ENCODE measurements at places on chromosomes 2 and 18.

- DNase-seq: no peak
Measured at GRCh38 chr2:119227346-119227745, 3.7 kb downstream of the STEAP3 start.

DNA sequence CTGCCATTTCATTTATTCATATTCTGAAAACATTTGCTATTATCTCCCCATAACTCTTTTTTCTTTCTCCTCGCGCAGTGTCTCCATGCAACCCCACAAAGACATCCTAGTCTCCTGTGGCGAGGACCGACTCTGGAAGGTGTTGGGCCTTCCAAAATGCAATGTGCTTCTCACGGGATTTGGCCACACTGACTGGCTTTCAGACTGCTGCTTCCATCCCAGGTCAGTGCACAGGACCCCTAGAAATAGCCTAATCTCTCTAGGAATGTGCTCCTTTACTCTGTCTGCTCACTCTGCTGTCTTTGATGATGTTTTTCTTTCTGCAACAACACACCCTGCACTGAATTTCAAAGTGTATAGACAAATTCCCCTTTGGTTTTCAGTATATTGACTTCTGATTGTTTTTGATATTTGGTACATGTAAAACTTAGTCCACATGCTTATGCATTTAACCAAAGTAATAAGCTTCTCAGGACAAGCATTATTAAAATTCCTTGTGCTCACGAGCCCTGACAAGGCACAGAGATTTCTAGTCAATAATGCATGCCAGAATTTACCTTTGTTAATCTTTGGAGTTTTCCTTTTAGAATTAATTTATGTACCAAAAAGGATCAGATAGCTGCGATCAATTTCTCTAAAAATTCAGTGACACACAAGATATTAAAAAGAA is 548.3 kb upstream of the VWC2L start:
- no peak for DNase-seq

- DNase-seq: no peak
Measured at GRCh38 chr18:75790796-75791195, 363.3 kb upstream of the SMIM21 start.

DNA sequence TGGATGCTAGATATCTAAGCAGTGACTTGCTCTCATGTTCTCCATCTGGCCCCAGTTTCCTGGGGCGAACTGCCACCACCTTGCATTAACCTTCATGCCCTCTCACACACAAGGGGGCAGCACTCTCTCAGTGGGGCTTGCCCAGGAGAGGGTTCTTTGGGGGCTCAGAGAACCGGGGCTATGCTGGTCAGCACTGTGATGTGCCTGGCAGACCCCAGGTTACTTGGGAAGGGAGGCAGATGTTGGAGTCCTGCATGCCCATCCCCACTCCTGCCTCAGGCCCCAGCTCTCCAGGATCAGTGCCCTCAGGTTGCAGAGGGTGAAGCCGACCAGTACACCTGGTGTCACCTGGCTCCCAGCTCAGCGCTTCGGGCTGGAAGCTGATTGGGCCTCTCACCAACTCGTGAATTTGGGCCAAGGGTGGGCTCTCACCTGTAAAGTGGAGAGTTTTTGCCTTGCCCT is 396.2 kb upstream of the HS6ST1 start:
- DNase-seq: no peak

DNA sequence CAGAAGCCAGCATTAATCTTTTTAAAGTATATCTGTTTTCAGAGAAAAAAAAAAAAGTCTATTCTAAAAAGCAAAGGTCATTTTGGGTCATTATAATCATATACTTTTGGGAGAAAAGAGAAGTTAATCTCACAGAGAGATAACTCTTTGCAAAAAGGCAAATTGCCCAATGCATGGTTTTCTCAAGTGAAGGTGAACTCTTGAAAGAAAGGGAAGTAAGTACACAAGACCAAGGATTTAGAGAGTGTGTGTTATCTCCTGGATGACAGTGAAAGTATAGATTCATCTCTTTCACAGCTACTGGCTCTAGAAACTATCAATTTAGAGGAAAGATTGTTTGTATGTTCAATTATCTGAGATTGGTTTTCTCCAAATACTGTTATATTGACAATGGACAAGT is 151.4 kb downstream of the CD8B2 start:
- DNase-seq: no peak

- DNase-seq: no peak
Measured at GRCh38 chr2:227493524-227493923, 21.6 kb downstream of the AGFG1 start.
